ENCODE measurements at places on chromosomes 7 and 10.

- no peak for DNase-seq
These were observed 122.3 kb downstream of the ACTR3B start for GRCh38 chr7:152881893-152882292.

- DNase-seq = no peak
These were observed 438.3 kb downstream of the RPS24 start for GRCh38 chr10:78471723-78472550.

DNA sequence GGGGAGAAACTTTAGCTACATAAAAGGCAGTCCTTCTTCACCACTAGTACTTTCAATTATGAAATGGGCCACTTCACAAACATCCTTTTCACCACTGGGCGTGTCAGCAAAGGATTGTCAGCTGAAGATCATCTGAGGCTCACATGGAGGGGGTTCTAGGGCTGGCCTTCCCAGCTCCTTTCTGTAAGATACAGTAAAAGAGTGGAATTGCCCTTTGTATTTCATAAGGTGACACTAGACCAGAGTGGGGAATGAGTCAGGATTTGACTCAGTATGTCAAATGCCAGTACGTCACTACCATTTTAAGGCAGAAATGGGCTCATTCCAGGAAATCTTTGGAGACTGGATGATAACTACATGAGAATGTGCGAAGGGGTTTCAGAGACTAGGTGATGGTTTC, 21.2 kb upstream of the BLOC1S2 start:
- no peak for DNase-seq

- DNase-seq = peak; percentile 81
These were observed at the start of gene LAMB1 for GRCh38 chr7:108002726-108003598. Gene LAMB1, minus strand, starts transcription at chr7:108003161. Its CDS starts 276 bp downstream, at chr7:108002885.

GRCh38 chr7:94008537-94008936, 4.4 kb upstream of the BET1 start:
- DNase-seq = no peak

DNA sequence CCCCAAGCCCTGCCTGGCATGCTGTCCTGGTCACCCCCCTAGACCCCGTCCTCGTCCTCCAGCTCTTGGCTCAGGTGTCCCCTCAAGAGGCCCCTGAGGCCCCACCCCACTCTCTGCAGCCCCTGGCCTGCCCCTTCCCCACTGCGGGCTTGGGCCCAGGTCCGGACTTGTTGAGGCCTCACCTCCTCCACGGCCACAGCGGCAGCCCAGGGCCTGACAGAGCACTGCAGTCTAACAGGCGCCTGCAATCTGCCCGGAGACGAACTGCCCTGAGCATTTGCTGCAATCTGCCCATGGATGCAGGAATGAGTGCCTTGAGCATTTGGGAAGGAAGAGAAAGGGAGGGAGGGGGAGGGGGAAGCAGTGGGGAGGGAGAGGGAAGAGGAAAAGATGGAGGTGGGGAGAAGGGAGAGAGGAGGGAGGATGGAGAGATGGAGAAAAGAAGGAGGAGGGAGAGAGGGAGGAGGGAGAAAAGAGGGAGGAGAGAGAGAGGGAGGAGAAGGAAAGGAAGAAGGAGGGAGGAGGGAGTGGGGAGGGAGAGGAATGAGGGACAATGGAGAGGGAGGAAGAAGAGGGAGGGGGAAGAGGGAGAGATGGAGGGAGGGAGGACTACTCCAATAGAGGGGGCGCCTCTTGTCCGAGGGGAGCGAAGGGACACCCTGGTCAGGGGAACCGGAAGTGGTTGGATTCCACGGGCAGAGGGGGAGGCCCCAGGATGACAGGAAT, 73.9 kb downstream of the PDGFA start:
- DNase-seq = no peak

- DNase-seq = no peak
These were observed 101.1 kb downstream of the GPR85 start for GRCh38 chr7:112985377-112985987.

- no peak for DNase-seq
These were observed 30.6 kb downstream of the RBM17 start for GRCh38 chr10:6119423-6119822.

DNA sequence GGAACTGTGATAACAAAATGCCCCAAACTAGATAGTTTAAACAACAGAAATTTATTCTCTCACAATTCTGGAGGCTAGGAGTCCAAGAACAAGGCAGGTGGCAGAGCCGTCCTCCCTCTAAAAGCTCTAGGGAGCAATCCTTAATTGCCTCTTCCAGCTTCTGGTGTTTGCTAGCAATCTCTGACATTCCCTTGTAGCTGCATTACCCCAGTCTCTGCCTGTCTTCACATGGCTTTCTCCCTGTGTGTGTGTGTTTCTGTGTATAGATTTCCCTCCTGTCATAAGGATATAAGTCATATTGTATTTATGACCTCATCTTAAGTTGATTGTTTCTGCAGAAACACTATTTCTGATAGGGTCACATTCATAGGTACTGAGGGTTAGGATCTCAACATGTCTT, 177.5 kb downstream of the WNT2 start:
- no peak for DNase-seq

DNA sequence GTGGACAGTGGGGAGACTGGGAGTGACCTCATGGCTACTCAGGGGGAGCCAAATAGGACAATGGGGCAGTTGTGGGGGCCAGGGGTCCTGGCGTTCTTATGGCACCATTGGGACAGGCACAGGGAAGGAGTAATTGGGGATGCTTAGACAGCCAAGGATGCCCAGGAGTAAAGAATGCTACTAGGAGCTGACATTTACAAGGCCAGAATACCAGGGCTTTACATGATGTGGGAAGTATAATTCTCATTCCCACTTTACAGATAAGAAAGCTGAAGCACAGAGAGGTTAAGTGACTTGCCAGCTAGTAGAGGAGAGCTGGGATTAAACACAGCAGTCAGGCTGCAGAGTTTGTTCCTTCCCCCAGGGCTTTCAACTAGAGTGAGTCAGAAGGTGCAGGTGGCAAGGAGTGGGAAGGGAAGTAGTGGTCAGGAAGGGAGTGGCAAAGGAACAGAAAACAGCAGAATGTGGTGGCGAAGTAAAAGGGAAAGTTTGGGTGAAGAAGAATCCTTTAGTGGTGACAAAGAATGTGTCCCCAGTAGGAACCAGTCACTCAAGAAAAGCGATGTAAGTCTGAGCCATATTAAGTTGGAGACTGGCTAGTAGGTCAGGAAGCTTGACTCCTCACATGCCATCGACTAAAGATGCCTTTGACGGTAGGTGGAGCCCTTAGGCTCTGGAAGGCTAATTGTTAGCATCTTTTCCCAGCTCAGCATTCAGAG, 32.8 kb downstream of the CPVL start:
- DNase-seq = no peak

DNA sequence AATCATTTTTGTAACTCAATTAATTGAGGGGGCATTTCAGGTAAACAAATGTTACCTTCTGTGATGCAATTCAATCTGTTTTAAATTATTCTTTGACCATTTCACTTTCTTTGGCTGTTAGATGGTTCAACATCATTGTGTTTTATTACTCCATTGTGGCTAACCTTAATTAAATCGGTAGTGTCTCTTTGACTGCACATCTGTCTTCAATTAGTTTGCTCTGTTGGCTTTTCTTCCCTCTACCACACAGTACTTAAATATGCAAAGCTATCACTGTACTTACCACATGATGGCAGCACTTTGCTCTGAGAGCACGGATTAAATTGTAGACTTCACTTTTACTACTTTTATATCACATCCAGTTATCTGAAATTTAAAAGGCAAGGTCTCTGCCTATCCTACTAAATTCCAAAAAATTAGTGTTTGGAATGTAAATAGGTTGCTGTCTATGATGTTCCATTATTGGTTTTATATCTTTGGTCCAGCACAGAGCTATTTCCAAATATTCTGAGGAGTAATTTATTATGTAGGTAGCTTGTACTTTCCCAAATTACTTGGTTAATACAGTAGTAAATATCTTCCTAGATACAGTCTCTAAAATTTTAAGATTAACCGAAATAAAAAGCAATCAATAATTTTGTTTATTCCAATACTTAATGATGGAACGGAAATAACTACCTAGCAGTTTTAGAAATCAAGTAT, 352.0 kb downstream of the PCLO start:
- DNase-seq = no peak

DNA sequence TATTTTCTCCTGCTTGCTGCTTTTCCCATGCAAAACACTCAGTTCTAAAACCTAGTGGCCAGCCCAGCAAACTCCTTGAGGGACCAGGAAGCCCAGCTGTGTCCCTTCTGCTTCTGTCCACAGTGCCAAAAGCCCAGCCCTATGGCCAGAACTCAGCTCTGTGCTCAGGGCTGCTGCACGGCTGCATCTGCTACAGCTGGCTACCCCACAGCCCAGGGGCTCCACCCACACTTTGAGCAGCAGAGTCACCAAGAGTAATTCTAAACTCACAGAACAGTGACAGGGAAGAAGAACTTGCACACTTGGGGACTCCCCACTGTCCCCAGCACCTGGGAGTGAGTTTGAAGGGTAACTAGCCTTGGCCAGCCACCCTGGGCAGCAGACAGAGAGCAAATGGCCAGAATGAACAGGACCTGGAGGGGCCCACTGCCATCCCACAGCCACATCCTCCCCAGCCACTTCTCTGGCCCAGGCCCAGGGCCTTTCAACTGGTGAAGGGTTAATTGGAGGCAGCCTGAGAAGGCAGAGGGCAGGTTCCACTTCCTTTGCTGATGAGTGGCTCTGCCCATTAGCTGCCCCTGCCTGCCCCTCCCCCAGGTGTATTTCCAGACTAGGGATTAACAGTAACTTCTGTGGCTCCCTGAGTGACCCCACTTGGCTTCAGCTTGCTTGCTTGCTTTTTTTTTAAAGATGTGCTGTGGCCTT, 28.1 kb upstream of the TRIM8 start:
- DNase-seq = peak; percentile 76

DNA sequence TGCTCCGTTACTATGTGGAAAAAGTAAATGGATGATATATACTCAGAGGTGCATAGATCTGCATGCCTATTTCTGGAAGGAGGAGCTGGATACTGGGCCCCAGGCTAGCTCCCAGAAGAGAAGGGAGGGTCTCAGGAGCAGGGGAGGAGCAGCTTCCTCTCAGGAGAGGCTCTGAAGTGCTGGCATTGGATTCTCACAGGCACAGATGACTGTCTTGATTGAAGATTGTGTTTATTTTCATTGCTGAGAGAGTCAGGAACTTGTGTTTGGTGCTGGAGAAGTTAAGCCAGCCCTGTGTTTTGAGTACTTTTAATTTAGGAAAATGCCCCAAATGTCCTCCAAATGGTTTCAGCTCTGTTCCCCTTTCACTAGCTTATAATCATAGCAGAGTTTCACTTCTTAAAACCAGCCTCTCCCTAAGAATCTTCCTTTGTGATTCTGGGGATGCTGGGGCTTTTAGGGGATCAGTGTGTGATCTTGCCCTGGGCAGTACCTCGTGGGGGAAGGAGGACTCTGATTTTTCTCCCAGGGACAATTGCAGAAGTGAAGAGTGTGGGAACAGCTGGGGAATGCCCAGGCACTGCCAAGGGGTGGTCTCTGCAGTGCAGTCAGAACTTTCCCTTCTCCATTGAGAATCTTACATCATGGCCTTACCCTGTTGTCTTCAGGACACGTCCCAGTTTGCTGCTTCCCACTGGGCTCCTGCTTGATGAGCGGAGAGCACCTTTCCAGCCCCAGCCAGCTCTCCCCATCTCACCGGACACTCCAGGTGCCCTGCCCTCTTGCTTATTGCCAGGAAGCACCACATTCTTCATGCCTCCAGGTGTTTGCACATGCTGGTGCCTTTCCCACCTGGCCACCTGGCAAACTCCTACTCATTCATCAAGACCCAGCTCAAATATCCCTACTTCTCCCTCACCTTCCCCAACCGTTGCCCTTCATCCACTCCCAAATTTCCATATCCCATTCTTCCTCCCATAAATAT, 102.8 kb downstream of the ARHGAP22 start:
- DNase-seq = no peak

DNA sequence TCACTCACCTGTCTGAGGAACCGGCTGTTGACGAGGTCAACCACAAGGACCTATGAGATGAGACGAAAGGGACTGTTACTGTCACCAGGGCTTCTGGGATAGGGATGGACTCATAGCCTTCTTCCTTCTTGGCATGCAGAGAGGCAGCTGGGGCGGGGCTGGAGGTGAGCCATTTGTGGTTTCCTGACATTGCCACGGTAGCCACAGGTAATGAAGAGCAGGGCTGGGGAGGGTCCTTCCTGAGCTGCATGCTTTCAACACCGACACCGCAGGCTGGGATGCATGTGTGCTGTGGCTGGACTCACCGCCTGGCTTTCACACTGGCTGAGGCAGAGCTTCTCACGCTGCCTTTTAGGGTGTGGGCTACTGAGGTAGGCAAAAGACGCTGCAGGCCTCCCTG, 46.4 kb upstream of the MKRN1 start:
- DNase-seq = no peak

DNA sequence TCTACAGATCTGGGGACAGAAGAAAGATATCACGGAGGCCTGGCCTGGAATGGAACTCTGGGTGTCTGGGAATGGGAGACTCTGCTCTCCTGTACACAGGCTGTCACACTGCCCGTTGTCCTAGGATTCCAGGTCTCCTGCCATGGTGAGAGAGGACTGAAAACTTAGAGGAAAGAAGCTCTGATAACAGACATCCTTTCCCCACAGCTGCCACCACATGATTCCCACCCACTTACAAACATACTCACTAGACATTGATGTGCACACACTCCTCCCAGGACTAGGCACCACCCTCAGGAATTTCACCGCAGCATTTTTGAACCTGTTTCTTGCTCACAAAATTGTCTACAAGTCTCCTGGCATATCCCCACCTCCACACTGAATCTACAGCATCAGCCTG, 5.7 kb downstream of the ZNF92 start:
- no peak for DNase-seq

DNA sequence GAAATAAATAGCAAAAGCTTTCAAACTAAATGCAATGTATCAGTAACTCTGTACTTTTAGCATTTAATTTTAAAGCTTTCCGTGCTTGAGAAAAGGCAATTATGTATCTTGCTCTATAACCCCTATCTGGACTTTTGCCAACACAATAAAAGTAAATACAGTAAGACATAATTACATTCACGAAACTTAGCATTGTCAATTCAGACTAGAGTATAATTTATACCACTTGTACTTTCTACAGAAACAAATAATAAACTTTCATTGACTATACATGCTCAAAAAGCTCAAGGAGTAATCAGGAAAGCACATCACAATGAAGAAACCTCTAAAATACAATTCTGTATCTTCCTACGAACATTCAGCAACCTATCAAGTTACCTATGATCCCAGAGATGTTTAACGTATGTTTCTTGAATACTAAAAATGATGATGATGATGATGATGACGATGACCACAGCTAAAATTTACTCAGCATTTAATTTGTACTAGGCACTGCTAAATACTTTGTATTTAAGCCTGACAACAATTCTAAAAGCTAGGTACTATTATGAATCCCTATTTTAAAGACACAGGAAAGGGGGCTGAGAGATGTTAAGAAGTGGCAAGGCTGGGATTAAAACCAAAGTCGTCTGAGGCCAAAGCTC, 44.9 kb downstream of the MINDY3 start:
- DNase-seq = no peak

GRCh38 chr10:93465806-93466675, 16.1 kb downstream of the MYOF start:
- DNase-seq = peak; percentile 73

DNA sequence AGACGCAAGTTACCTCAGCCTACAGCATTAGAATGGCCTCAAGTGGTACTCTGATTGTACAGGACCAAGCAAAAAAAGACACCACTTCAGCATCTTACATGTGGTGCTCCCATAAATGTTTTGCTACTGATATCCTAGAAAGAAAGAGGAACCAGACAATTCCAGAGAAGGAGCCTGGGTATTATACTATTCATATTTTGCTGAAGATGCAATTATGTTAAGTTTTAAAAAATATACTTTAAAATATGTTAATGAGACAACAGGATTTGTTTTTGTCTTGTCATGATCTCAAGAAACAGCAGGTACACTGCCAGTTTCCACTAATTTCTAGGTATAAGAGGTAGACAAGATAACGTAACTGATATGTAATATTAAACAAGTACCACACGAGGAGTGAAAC, 92.6 kb downstream of the JMJD1C start:
- no peak for DNase-seq
